ENCODE measurements at places on chromosomes 11 and 22.

- DNase-seq: no peak
Observed at GRCh38 chr22:19062139-19062942, 59.9 kb downstream of the DGCR2 start.

GRCh38 chr11:100991541-100991940 is 138.1 kb downstream of the PGR start:
- DNase-seq: no peak

GRCh38 chr11:79077702-79078330 is 363.0 kb downstream of the TENM4 start:
- DNase-seq: no peak

GRCh38 chr11:77568306-77568705 is 21.4 kb upstream of the AQP11 start:
- DNase-seq: no peak

- no peak for DNase-seq
Observed at GRCh38 chr11:28481616-28482480, 373.7 kb downstream of the METTL15 start.
